ENCODE measurements at places on chromosomes 6 and 20.

DNA sequence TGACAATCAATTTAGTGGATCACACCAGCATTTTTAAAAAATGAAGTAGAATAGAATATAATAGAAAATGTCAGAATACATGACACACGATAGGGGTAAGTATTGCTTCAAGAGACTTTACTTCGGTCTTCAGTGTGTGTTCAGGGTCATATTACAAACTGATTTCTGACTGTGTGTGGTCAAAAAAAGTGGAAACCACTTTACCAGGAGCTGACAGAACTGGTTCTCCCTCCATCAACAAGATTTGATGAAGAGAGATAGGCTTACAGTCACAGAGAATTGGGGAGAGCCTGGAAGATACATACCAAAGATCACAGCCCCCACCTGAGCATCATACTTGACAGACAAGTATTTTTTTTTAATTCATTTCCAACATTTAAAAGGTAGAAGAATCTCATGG lies 21.7 kb downstream of the ARMC2 start:
- no peak for DNase-seq

DNA sequence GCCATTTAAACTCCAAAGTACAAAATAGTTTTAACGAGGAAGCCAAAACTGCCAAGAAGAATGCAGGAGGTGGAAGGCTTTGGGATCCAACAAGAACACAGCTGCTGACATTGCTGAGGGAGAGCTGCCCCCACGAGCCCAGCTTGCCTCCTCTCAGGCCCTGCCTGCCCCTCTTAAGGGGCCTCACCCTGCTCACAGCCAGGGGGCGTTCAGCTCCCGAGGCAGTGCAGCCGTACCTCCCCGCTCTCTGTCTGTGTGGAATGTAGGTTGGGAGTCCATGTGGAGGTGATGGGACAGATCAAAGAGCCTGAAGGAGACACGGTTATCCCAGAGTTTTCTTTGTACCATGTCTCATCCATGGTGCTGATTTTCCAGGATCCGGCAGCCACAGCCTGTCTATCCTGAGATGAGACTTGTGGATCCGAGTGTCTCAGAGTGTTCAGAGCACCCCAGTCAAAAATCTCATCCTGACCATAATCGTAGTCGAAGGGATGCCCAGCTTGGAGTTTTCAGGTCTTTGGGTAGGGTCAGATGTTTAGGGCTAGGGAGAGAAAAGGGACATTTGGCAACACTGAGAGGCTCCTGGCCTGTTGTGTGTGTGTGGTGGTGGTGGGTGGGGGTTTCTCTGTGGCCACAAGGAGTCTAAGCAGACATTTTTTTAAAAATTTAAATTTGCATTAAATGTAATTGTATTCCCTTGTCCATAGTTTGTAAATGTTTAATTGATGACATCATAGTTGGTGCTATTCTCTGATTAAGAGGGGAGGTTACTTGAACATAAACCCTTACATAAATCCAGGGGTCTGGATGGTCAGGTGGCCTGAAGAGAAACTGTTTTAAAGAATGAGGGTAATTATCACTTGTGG lies 111.4 kb upstream of the CLDN20 start:
- DNase-seq = no peak

DNA sequence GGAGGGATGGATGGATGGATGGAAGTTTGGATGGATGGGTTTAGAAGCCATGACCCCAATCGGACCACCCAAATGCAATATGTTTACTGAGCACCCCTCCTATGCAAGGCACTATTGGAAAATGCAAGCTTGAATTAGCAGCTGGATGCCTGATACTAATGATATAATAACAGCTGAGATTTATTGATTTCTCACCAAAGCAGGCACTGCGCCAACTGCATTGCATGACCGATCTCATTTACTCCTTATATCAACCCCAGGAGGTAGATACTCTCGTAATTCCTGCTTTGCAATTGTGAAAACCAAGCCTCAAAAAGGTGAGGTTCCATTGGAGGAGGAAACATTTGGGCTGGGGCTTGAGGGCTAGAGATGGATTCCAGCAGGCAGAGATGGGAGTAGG lies 89.7 kb downstream of the KCNB1 start:
- DNase-seq = no peak

GRCh38 chr20:45822857-45823256 lies 4.3 kb downstream of the TNNC2 start:
- no peak for DNase-seq

DNA sequence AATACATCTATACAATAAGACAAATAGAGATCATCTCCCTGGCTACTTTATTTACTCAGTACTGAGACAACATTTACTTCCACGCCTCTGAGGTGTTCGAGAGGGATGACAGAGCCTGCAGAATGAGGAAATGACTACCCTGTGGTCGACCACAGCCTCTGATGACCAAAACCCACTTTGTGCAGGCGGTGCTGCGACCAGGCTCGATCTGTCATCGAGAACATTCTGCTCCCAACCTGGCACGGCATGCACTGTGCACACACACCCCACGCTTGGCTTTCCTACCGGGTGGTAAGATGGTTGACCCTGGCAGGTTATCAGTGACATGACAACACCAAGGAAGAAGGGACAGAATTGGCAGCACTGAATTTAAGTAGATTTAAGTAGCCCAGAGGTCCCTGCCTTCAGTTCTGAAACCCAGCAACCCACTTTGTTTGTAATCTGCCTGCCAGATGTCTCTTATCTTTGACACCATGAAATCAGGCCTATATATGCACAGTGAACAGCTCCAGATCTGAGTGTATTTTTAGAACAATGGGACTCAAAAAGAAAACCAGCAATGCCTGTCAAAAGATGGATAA lies 42.6 kb downstream of the TTI1 start:
- no peak for DNase-seq

DNA sequence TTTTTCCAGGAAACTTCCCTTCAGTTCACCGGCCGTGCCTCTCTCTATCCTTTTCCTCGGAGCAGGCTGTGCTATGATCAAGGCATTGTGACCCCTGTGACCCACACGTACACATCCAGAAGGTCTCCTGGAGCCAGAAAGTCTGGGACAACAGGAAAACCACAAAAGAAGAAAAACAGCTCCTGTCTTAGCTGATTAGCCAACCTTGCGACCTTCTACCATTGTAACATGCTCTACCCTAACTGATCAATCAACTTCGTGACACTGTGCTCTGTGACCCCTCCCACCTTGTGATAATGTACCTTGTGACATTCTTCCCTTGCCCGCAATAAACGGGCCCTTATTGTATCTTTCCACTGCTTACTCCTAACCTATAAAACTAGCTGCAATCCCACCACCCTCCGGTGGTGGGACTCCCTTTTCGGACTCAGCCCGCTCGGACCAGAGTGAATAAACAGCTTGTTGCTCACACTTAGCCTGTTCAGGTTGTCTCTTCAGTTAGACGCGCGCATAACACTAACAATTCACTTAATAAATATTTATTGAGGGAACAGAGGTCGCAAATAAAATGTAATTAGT lies 24.2 kb downstream of the ZNF311 start:
- DNase-seq = peak; percentile 15

DNA sequence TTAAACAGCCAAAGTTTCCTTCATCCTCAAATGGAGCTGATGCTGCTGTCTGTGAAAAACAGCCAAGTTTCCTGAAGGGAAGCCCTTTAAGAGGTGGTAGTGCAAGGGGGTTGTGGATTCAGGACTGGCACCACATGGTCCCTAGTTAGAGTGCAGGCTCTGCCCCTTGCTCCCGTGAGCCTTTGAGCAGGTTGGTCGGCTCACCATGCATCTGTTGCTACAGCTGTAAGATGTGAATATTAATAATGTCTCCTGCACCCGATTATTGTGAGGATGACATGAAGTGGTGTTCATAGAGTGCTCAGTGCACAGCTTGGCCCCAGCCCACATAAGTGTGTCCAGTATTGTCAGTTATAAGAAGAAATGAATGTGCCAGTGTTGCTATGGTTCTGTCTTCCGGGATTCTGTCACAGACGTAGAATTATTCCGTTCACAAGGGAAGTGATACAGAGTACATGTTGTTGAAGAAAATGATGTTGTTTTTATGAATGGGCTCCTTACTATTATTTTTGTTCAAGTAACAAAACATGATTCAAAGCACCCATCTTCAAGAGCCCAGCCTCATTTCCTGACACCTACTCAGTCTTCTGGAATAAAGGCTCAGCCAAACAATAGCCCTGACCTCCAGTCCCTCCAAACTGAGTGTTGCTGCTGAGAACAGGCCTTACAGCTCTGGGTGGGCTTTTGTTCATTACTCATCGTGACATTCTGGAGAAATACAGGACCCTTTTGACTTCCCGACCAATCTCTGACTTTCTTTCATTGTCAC lies 2.9 kb upstream of the PKIG start:
- DNase-seq = no peak

GRCh38 chr20:48682529-48683363 lies 145.1 kb downstream of the PREX1 start:
- no peak for DNase-seq

- DNase-seq = no peak
Measured at GRCh38 chr6:38302081-38302480, 337.6 kb downstream of the BTBD9 start.

- DNase-seq = no peak
Measured at GRCh38 chr6:107638493-107638892, 148.6 kb downstream of the SOBP start.

- no peak for DNase-seq
Measured at GRCh38 chr6:86581833-86582232, 355.5 kb upstream of the HTR1E start.

DNA sequence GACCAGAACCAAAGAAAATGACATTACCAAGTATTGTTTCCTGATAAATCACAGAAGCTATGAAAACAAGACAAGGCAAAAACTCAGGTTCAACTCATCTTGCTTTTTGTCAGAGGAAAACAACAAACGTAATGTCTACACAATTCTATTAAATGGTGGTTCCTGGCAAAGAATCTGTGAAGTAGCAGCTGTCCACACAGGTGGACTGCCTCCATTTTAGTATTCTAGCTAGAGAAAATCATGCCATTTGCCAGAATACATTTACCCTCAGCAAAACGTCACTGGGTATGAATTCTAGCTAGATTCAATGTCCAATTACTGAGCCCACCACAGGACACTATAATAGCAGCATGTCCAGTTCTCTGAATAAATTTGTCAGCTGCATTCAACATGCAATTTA lies 125.4 kb downstream of the ADGRB3 start:
- no peak for DNase-seq

- DNase-seq = no peak
Measured at GRCh38 chr6:21992178-21992967, 304.5 kb downstream of the PRL start.

GRCh38 chr20:45181639-45182038 lies 6.9 kb downstream of the PI3 start:
- DNase-seq = no peak

DNA sequence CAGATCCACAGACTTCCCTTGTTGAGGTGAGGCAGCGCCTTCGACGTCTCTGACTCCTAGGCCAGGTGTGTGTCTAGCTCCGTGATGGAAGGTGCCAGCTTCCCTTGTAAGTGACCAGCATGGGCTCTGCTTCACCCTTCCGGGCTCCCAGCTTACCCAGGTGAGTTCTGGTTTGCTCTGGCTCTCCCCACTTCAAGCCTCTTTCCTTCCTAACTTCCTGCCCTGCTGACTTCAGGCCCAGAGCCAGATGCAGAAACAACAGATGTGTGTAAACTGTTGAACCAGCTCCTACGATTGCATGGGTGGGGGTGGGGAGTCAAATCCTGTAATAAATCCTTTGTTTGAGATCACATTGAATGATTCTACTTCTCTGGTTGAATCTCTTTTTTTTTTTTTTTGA lies 51.6 kb upstream of the BMP6 start:
- DNase-seq = no peak

- no peak for DNase-seq
Measured at GRCh38 chr6:14874975-14875480, 370.8 kb upstream of the JARID2 start.

DNA sequence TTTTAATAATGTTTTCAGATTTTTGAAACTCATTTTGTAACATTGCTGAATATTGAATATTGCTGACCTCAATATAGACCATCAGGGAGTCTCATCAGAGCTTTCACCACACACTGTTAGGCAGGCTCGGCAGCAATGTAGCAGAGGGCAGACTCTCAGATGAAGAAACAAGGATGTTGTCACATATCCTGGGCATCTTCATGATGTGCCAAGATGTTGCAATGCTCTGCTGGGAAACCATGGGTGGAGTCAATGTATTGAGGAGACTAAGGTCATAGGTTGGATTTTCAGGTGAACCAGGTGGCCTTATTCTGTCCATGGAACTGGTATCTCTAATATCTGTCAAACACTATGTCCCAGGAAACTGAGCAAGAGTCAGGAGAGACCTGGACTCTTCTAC lies 27.3 kb downstream of the NR2E1 start:
- DNase-seq = no peak

DNA sequence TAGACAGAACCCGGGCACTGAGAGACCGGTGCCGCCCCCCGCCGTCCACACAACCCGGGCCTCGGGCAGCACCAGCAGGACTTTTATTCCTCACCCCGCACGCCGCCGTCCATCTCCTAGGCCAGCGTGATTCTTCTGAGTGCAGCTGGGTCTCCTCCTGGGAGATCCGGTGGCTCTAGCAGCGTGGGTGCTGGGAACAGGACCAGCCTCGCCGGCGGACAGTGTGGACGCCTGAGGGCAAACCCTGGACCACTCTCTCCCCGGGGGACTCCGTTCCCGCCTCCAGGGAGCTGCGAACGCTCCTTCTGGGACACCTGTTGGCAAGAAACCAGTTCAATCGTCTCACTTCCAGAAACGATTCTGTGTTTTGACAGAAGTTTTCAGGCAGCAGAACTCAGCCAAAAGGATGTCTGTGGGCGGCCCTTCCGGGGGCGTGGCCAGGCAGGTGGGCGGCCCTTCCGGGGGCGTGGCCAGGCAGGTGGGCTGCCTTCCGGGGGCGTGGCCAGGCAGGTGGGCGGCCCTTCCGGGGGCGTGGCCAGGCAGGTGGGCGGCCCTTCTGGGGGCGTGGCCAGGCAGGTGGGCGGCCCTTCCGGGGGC lies 130.7 kb downstream of the DLL1 start:
- DNase-seq = no peak

- DNase-seq = no peak
Measured at GRCh38 chr20:62728028-62728780, 19.6 kb downstream of the NTSR1 start.

DNA sequence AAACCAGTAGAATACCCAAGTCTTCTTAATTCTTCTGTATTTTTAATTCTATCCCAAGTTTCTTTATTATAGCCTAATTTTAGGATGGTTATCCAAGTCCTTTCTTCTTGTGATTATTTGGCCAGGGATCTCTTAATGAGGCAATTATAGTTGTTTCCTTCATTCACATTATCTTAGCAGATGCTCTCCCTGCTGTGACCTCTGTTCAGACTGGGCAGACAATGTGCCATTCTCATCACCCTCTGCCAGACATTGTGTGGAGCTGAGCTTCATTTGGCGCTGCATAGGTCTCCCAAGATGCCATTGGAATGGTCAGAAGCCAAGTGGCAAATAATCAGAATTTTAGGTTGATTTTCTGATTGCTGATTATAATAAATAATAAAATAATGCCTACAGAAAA lies 79.4 kb downstream of the LIN28B start:
- DNase-seq = no peak

- no peak for DNase-seq
Measured at GRCh38 chr6:119267126-119267905, 82.2 kb downstream of the MAN1A1 start.

Measured in activated CD4-positive, alpha-beta T cell treated with anti-CD3 and anti-CD28 coated beads for 1 hour (primary cell).